Ammon's horn (tissue), 1 donor: ENCODE measurements at places on chromosomes 5 and 9.

- no peak for DNase-seq
Observed at GRCh38 chr5:154278186-154278585, 87.7 kb downstream of the GALNT10 start.

GRCh38 chr5:154351566-154351965, 94.2 kb upstream of the SAP30L start:
- DNase-seq = no peak

GRCh38 chr5:93890657-93891056, 149.3 kb upstream of the POU5F2 start:
- DNase-seq = no peak

DNA sequence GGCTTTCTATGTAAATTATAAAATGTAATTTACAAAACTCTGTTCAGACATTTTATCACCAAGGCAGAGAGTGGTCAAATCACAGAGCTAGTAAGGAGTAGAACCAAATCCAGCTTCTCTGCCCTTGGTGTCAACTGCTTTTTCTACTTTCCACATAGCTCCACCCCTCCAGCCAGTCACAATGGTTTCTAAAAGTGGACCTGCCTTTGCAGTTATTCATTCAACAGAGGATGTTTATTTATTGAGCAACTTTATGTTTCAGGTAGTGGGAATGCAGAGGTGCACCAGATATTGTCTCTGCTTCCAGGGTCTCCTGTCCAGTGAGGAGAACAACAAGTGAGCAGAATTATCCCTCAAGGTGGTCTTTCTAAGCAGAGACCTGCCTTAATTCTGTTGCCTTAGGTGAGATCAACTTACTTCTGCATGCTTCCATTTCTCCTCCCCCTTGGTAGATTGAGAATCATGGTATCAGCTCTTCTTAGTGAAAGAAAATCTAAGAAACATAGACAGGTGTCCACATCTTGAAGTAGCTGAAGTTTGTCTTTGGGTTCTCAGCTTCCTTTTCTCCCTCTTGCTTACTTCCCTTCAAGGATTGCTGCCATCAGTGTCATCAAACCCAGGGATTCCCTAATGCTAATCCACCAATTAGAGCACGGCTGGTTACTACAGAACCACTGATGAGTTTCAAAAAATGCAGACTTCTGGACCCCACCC, 17.2 kb upstream of the PDCD1LG2 start:
- DNase-seq = no peak

GRCh38 chr5:65854925-65855324, 71.5 kb upstream of the ERBIN start:
- no peak for DNase-seq

DNA sequence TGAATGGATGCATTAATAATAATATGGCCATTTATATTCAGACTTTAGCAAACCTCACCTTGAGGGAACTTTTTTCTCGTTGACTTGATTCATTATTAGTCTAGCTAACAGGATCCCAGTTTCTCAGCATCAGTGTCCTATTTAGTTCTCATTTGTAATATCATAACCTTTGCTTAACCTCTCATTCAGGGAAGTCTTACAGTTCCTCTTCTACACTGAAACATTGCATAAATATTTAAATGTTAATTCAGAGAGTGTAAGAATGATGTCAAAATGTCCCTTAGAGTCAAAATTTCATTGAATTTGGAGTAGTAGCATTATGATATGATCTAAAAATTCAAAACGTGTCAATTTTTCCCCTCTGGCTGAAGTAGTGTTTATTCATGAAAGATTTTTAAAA, 650.1 kb downstream of the EFNA5 start:
- no peak for DNase-seq

- DNase-seq = no peak
Observed at GRCh38 chr9:125467116-125467740, 205.6 kb downstream of the GAPVD1 start.

DNA sequence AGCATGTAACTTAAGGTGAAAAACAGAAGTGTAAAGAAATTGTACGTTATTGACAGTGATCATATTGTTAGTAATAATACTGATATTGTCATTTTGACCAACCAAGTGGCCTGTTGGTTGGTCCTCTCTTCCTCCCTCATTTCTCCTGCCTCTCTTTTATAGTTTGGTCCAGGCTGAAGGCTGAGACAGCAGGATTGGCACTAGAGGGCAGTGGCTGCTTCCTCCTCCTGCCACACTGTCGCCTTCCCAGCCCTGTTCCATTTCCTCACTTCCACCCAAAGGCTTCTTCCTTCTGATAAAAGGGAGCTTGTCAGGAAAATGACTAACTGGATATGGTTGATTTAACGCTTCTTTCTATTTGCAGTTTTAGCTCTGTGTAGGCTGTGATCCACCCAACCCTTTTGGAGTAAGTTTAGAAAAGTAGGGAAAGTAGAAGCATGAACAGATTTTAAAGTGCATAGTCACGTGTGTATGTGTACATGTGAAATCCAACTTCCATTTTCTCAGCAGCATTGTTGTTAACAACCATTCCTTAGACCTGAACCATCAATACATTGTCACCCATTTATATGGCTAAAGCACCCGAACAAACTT, 35.6 kb downstream of the PTCD2 start:
- DNase-seq = peak; percentile 81

DNA sequence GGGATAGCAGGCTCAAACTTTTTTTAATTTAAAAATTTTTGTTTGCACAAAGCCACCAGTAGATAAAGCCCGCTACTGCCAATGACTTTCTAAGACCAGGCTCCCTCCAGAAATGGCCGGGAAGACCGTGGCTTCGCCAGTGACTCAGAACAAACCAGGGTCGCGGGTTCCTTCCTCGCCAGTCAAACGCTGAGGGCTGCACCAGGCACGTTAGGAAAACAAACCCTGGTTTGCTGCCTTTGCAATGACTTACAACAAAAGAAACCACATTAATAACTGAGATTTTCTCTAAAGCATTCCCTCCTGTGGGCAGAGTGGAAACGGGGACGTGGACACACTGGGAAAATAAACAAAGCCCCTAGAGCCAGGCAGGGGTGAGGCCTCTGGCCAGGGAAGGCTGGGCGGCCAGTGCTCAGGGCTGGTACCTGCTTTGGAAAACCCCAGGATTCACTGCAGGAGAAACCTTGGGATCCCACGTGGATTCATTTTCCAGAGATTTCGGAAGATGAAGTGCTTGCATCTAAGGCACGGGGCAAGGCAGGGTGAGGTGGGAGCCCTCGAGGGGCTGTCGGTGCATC, 3.8 kb downstream of the PRRX2 start:
- DNase-seq = no peak

- no peak for DNase-seq
Observed at GRCh38 chr9:116656977-116657376, 30.1 kb upstream of the TRIM32 start.

DNA sequence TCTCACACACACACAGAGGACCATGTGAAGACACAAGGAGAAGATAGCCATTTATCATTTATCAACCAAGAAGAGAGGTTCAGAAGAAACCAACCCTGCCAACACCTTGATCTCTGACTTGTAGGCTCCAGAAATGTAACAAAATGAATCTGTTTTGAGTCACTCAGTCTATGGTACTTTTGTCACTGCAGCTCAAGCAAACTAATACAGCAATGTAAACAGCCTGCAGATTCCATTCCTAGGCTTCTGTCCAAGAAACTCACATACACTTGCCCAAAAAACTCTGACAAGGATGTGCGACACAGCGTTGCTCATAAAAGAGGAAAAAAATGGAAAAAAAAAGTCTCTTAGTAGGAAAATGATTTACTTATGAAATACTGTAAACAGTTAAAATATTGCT, 33.4 kb downstream of the TRIM36 start:
- DNase-seq = no peak

DNA sequence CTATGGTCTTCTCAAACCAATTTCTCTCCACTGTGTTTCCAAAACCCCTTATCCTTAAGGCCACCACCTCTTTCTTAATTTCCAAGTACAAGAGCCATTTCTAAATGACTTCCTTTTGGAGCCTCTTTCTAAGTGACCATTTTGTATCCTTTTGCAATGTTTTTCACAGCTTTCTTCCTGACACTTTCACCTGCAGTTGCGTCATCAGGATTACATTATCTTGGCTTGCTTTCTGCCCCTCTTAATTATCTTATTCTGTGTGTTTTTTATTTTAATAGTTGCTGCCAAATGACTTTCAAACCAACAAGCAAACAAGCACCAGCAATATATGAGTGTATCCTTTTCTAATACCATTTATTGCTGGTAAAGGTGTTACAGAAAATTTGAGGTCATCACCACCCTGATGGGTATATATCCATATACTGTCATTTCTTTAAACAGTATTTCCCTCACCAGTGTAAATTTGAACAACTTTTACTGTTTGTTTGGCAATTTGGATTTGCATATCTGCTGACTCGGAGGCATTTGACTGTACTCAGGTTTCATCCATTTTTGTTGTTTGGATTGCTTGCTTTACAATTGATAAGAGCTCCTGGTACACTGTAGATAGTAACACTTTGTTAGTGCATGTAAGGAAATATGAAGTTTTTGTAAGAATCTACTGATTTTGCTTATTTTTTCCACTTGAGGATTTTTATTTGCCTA, 5.4 kb upstream of the ANXA1 start:
- DNase-seq = no peak
